ENCODE measurements at places on chromosomes 1 and 21. TPM values are rescaled to one million over a fixed set of nuclear protein-coding genes. Genes with fewer than 3 reads are reported as not detected.

DNA sequence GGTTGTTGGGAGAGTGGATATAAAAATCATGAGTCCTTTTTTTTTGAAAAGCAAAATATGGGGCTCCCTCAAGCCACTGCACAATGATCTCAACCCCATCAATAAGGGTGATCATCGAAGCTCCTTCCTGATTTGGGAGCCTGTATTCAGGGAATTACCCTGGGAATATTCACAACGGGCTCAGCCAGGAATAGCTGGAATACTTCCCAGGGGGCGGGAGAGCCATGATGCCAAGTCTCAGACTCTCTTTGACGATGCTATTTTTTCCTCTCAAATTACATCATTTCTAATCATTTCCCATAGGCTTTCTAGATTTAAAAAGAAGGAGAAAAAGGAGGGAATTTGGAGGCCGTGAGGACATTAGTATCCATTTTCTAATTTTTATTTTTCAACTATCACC is 18.4 kb downstream of the OLIG1 start:
- DNase-seq = no peak

Gene GPR25
- total RNA-seq = not detected

- no peak for DNase-seq
These were observed 27.3 kb upstream of the LMX1A start for GRCh38 chr1:165383599-165384405.

Gene PPM1J
- 4.7 TPM for total RNA-seq

- no peak for DNase-seq
These were observed 204.1 kb downstream of the COL24A1 start for GRCh38 chr1:85952460-85952859.

Gene MAP3K21
- 0.22 TPM for total RNA-seq

Gene CSMD2
- total RNA-seq = 0.40 TPM

DNA sequence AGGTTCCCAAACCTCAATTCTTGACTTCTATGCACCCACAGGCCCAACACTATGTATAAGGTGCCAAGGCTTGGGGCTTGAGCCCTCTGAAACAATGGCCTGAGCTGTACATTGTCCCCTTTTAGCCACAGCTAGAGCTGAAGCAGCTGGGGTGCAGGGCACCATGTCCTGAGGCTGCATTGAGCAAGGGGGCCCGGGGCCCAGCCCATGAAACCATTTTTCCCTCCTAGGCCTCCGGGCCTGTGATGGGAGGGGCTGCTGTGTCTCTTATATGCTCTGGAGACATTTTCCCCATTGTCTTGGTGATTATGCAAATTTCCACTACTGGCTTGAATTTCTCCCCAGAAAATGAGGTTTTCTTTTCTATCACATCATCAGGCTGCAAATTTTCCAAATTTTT is 155.5 kb downstream of the FASLG start:
- no peak for DNase-seq

Gene S100A8
- 42.5 TPM for total RNA-seq

Gene PLA2G2A
- total RNA-seq = 154 TPM

DNA sequence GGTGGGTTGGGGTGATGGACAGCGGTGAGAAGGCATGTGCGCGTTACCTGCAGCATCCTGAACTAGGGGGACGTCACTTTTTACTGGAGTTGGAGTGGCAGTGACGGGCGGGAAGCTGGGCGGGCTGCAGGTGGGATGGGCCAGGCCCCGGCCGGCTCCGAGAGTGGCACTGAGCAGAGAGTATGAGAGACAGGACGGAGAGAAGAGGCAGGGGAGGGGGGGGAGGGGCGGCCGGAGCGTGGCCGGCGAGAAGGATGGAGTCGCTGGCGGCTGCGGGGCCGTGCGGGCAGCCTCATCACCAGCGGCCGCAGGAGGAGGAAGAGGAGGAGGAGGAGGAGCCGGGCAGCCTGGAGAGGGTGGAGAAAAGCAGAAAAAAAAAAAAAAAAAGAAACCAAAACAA is 154.5 kb downstream of the CASZ1 start:
- DNase-seq = no peak

DNA sequence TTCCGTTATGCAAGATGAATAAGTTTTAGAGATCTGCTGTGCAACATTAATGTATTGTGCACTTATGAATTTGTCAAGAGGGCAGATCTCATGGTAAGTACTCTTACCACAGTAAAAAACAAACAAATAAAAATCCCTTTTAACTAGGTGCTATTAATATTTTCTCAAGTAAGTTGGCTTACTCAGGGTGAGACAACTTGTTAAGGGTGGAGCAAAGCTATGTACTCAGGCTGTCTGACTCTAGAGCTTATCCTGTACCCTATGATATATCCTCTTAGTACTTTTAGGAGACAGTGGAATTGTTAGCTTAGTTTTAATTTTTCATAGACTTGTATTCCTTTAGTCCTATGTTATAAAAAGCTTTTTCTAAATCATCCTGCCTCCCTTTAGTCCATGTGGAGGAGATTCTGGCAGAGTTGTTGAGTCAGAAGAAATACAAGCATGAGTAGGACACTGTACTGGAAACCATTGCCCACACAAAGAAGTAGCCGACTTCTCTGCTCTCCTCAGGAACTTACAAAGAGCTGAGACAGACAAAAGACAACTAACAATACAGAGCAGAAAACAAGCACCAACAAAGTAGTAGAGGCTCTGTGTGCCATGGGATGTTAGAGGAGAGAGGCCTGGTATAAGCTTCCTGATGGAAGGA is 49.2 kb downstream of the S1PR1 start:
- DNase-seq = no peak

DNA sequence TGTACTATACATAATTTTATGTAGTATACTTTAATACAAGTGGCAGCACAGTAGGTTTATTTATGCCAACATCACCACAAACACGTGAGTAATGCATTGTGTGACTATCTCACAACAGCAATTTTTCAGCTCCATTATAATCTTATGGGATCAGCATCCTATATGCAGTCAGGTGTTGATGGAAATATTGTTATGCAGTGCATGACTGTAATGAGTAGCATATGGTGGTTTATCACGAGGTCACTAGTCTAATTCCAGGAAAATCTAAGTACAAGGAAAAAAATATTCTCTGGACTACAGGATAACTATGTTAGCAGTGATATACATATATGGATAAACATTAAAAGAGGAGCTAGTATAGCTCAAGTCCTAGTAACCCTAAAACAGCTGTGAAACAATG is 69.0 kb downstream of the ATP1B1 start:
- DNase-seq = no peak

GRCh38 chr1:66374561-66375111 is 159.3 kb upstream of the SGIP1 start:
- DNase-seq = no peak

- DNase-seq = no peak
These were observed 27.5 kb downstream of the SLX9 start for GRCh38 chr21:44967082-44968047.

Gene CRABP2
- total RNA-seq = 0.59 TPM

- DNase-seq = no peak
These were observed 245.3 kb downstream of the SLC45A1 start for GRCh38 chr1:8562881-8563865.

Gene C1orf167
- 2.7 TPM for total RNA-seq

DNA sequence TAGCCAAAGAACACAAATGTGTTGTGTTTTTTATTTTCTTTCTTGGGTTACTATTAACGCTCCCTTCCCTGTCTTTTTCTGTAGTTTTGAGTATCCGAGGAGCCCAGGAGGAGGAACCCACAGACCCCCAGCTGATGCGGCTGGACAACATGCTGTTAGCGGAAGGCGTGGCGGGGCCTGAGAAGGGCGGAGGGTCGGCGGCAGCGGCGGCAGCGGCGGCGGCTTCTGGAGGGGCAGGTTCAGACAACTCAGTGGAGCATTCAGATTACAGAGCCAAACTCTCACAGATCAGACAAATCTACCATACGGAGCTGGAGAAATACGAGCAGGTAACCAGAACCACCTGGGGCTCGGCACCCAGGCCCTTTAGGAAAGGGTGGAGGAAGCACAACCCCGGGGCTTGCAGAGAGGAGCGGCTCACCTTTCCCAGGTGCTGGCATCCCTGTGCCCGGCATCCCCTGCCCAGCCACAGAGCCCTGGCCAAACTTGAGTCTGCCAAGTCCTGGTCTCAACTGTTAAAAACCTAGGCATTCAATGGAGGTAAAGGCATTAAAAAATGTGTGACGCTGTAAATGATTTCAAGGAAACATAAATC is 233.5 kb downstream of the PBX1 start:
- DNase-seq = no peak

GRCh38 chr1:95953015-95953414 is 719.0 kb downstream of the RWDD3 start:
- DNase-seq = no peak

Gene LCE1A
- not detected for total RNA-seq

- DNase-seq = no peak
These were observed 49.0 kb downstream of the KLHDC7A start for GRCh38 chr1:18529714-18530113.

Gene BARHL2
- total RNA-seq = not detected

- DNase-seq = no peak
These were observed 11.6 kb downstream of the ANGPTL3 start for GRCh38 chr1:62608905-62609304.

Gene RIPPLY3
- total RNA-seq = not detected

GRCh38 chr1:223712850-223713474 is 623 bp downstream of the CAPN2 start:
- DNase-seq = peak; percentile 56

Gene FCRL2
- total RNA-seq = not detected

DNA sequence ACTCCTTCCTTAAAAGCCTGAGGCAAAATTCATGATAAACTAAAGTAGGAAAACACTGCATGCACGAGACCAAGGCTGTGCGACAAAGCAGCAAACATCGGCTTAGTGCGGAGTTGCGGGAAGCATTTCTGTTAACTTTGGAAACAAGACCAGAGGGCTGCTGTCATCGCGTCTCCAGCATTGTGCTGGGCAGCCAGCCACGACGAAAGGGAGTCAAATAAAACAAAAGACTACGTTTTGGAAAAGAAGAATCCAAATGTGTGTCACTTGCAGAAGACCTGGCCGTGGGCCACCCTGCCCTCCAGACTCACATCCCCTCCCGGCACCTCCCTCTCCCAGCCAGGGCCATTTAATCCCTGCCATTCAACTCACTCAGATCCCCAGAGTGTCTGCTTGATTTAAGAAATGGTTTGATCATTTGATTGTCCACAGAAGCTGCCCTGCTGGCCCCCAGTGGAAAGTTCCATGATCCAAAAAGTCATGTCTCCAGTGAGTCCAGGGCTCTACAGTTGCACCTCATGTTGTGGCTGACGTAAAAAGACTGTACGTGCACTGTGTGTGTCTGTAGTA is 2.4 kb upstream of the KRTAP10-11 start:
- no peak for DNase-seq

- no peak for DNase-seq
These were observed 9.7 kb upstream of the PRDM15 start for GRCh38 chr21:41888749-41889376.

Gene KRTAP21-2
- not detected for total RNA-seq

- DNase-seq = no peak
These were observed 31.1 kb upstream of the MACF1 start for GRCh38 chr1:39173119-39173994.

Gene KRTAP19-7
- total RNA-seq = not detected

Gene LRRC38
- total RNA-seq = not detected

Gene CR1L
- total RNA-seq = not detected

DNA sequence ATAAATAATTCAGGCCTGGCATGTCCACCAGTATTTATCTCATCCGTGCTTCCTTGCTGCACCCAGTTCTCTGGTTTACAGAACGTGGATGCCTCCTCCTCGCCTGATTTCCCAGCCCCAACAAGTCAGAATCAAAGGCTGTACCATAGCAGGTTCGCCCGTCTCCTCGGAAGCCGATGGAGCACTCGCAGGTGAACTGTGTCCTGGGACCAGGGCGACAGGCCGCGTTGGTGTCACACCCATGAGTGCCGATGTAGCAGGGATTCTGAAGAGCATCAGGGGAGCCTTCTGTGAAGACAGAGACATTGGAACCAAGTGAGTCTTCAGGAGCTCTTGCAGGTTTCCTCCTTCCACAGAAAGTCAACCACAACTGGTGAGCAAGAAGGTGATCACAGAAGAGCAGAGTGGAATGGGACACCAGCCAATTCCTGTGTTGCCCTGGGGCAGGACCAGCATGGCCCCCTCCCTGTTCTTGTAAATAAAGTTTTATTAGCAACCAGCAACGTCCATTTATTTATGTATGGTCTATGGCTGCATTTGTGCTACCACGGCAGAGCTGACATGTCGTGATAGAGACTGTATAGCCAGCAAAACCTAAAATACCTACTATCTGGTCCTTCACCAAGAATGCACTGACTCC is 40.8 kb downstream of the NID1 start:
- DNase-seq = no peak

Gene KRTAP6-1
- total RNA-seq = not detected

Gene FCRL5
- total RNA-seq = 0.11 TPM

Gene KCNJ9
- not detected for total RNA-seq

Gene AMPD1
- not detected for total RNA-seq

GRCh38 chr1:181497870-181498269 is 14.6 kb downstream of the CACNA1E start:
- DNase-seq = no peak

Gene ACTL8
- not detected for total RNA-seq

DNA sequence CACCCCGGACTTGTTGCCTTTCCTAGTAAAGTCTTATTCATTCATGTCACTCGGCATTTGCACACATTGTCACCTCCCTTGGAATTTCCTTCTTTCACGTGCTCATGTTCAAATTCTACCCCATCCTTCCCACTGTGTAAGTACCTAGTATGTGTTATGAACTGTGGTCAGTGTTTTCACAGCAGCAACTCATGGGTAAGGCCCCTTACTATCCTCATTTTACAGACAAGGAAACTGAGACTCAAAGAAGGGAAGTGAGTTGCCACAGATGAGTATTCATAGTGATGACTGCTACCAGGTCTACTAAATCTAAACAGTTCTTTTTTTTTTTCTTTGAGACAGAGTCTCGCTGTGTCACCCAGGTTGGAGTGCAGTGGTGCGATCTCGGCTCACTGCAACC is 10.5 kb downstream of the CITED4 start:
- DNase-seq = no peak

- DNase-seq = no peak
These were observed 11.3 kb upstream of the MAP10 start for GRCh38 chr1:232793944-232794343.

- DNase-seq = no peak
These were observed 692 bp upstream of the H6PD start for GRCh38 chr1:9233942-9234222.

DNA sequence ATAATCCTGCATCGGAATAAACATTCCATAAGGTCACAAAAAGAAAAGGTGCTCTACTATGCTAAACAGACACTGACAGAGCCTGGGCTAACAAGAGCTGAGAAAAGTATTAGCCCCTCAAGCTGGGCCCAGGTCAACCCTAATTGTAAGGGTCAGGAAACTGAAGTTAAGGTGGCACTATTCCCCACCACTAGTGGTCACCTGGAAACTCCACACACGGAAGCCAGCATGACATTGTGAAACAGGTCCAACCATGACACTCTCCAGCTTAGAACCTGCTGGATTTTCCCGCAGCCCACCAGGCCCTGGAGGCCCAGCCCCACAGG is 1.2 kb downstream of the PTTG1IP start:
- DNase-seq = no peak

- no peak for DNase-seq
These were observed 106.0 kb downstream of the UBE2U start for GRCh38 chr1:64309431-64309831.

GRCh38 chr1:244603498-244603897 is 49.4 kb upstream of the DESI2 start:
- no peak for DNase-seq

Measured in Right ventricle myocardium superior (tissue), 1 donor.